ENCODE measurements at places on chromosomes 12 and 14. TPM values are rescaled to one million over a fixed set of nuclear protein-coding genes. Genes with fewer than 3 reads are reported as not detected.

GRCh38 chr14:58813745-58814144 is 176.0 kb downstream of the DACT1 start:
- no peak for DNase-seq

DNA sequence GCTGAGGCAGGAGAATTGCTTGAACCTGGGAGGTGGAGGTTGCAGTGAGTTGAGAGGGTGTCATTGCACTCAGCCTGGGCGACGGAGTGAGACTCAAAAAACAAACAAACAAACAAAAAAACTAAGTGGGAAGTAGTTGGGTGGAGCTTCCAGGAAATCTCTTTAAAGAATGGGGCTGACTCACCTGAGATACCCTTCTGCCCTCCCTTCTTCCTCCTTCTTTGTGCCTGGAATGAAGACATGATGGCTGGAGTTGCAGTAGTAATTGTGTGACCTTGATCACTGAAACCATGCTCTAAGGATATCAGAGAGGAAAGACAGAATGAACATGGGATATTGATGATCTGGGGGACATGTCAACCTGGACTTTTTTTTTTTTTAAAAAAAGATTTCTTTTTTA is 87.6 kb upstream of the MED13L start:
- no peak for DNase-seq

GRCh38 chr14:71758229-71758951 is 173.8 kb upstream of the RGS6 start:
- no peak for DNase-seq

DNA sequence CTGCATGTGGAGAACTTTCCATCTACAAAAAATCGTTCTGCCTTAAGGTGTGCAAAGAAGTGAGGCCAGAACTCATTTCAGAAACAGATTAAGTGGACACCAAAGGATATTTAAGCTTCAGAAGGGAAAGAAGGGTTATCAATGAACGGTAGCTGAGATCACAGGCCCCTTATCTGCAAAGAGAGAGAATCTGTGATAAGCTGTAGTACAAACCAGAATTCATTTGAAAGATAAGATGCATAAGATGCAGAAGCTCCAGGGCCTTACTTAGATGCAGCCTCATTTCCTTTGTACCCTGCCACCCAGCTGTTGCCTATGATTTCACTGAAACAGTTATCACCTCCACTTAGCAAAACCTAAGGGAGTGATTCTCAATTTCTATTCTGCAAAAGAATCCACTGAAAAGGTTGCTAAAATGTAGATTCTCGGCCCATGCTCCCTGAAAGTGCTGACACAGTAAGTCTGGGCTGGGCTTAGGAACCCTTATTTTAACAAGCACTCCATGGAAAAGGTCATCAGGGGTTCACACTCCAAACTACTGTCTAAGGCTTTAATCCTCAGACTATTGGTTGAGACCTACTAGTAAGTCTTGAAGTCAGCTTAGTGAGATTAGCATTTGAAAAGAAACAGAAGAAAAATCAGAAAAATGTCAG is 64.8 kb downstream of the HELB start:
- DNase-seq = no peak

DNA sequence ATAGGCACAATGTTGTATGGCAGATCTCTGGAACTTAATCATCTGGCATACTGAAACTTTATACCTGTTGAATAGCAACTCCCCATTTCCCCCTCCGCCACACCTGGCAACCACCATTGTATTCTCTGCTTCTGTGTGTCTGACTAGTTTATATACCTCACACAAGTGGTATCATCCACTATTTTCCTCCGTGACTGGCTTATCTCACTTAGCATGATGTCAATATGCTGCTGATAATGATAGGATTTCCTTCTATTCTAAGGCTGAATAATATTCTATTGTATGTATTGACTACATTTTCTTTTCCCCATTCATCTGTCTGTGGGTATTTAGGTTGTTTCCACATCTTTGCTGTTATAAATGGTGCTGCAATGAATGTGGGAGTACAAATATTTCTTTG is 21.5 kb downstream of the BRMS1L start:
- DNase-seq = no peak

DNA sequence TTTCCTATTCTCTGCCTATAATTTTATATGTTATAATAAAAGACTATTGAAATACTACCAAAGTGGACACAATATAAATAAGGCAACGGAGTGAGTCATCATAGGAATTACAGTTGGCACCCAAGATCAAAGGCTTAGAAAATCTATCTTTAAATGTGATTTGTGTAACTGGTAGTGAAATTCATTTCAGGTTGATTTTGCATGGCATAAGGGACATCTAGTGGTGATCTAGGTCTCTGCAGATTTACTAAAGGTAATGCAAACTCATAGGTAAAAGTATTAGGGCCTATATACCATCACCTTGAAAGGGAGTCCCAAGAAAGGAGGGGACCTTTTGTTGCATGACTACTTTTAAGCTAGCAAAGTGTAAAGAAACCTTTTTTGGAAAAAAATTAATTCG is 527.2 kb downstream of the NRXN3 start:
- no peak for DNase-seq

HCAR2 gene
- not detected for total RNA-seq

TMEM132C gene
- total RNA-seq = 4.0 TPM

DNA sequence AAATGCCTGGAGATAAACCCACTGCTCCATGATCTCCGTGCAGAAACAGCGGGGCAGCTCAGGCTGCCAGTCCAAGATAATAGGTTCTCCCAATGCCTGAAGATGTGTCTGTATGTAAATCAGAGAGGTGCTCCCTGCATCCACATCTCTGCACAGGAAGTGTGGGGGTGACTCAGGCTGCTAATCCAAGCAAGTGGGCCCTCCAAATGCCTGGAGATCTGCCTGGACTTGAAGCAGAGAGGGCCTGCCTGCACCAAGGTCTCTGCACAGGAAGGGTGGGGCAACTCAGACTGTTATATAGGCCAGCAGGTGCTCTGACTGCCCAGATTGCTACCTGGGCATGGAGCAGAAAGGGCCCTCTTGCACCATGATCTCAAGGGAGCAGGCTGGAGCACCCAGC is 504.7 kb downstream of the LRFN5 start:
- no peak for DNase-seq

DNA sequence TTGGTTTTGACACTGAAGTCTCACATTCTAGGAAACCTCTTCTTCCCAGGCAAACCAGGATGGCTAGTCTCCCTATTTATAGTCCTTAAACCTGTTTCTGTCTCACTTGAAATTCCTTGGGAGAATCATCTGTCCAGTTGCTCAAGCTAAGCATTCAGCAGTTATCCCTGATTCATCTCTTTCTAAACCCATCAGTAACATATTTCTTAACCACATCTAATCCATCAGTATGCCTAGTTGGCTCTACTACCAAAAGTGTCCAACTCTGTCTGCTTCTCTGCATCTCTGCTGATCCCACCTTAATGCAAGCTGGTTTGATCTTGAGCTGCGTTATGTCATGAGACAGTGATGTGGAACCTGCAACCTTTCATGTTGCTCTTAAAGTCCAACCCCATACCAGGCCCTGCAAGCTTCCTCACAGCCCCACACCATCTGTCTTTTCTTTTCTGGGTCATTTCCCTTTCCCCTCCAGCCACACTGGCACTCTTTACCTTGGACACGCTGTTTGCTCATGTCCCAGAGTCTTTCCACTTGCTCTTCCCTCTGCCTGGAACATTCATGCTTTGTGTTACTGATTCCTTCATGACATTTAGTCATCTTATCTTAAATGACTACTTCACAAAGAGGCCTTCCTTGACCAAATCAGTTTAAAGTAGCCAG is 380.8 kb upstream of the RGS6 start:
- peak; percentile 8 for DNase-seq

PIWIL1 gene
- total RNA-seq = not detected

- DNase-seq = no peak
Measured at GRCh38 chr12:106519607-106520021, 63.2 kb upstream of the RFX4 start.

GRCh38 chr14:85391892-85392291 is 138.1 kb upstream of the FLRT2 start:
- DNase-seq = no peak

DNA sequence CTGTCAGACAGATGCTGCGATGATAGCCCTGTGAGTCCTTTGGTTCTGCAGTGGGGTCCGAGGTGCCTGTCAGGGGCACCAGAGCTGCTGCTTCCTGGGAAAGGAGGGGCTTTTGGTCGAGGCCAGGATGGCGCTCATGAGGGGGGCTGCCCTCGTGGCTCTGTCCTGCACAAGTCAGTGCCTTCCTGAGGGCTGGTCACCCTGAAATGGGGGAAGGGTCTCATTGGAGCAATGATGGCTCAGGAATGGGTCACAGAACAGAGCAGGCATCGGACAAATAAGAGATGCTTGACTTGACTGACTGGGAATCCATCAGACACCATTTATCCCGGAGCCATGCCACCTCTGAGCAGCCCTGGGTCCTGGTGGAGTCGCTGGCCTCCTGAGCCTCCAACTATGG is 121.9 kb downstream of the ADGRD1 start:
- peak; percentile 7 for DNase-seq

LUM gene
- total RNA-seq = 486 TPM

PLA2G1B gene
- total RNA-seq = not detected

- DNase-seq = peak; percentile 90
Measured at GRCh38 chr14:103078420-103078749, 5.6 kb upstream of the LBHD2 start.

KCNA1 gene
- 5.4 TPM for total RNA-seq

DNA sequence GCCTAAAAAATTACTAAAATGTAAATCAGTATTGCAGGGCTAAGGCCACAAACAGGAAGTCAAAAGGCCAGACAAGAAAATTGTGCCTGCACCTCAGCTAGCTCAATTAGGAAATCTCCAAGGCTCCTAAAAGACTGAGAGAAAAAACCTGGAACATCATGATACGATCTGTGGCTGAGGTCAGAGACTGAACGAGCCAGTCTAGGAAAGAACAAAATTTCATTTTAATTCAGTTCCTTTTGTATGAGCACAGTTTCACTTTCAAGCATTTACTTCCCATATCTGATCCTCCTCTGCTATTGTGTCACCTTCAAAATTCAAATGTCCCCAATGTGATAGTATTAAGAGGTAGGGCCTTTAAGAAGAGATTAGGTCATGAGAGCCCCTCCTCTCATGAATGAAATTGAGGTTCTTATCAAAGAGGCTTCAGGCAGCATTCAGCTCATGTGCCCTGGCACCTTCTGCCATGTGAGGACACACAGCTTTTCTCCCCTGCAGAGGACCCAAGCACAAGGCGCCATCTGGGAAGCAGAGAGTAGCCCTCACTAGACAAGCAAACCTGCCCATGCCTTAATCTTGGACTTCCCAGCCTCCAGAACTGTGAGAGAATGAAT is 14.8 kb downstream of the PRKAB1 start:
- no peak for DNase-seq

GRCh38 chr12:88952562-88952942 is 372.3 kb upstream of the KITLG start:
- peak; percentile 16 for DNase-seq

TMEM117 gene
- 6.7 TPM for total RNA-seq

GRCh38 chr14:102486513-102487203 is 22.9 kb downstream of the ANKRD9 start:
- DNase-seq = no peak

Data from stomach (tissue), 19 donors.